ENCODE measurements at places on chromosomes 4 and X.

DNA sequence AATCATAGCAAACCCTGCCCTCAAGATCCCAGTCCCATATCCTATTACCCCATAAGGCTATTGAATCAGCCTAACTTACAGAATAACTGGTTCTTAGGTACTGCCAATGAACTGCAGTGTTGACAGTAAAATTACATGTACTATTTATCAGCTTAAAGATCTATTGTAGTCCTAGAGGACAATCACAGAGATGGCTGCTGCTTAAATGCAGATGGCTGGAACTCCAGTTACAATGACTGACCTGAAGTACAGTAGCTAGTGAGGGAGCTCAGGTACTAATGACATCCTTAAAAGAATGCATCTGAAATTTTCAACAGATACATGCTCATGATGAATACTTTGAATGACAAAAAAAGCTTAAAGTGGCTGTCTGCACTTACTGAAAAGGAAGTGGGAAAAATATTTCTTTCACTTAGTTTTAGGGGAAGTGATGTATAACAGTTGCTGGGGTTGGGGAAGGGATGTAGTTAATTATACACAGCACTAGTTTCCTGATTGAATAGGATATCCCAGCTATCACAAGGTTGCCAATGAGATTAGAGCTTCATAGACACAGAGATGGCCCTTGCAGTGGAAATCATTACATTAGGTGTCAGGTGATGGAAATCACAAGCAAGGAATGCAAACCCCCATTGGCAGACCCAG, 42.0 kb downstream of the USP26 start:
- no peak for DNase-seq

DNA sequence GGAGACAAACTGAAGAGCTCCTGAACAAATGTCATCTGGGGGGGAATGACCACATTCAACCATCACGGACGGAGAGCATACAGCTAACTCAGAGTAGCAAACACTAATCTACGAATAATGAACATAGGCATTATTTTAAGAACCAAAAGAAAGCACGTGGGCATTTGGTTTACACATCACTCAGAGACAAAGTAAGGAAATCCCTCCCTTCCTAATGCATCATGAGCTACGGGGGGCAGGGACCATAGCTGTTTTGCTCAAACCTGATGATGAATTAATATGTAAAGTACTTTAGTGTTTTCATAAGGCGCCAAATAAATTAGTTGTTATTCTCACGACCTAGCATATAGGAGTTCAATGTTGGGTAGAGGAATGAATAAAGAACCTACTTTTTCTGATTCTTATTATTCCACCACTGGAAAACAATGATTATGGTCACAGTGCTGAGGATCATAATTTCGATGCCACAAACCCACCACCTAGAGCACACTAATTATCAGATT, 11.7 kb upstream of the TMEM156 start:
- no peak for DNase-seq

DNA sequence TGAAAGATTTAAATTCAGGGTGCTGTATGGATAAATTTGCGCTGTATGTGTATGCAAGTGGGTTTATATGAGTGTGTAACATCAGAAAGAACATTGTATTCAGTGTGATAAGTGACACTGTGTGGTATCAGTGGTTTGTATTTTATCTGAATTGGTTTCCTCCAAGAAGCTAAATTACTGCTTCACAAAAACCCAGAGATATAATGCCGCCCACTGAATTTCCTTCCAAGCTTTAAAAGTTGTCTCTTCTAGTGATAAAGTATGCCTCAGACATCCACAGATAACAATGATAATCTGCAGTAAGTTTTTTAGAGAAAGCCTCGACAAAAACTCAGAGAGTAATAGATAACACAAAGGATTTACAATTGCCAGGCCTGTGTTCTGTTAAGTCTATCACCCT, 710.6 kb upstream of the HS3ST1 start:
- no peak for DNase-seq

DNA sequence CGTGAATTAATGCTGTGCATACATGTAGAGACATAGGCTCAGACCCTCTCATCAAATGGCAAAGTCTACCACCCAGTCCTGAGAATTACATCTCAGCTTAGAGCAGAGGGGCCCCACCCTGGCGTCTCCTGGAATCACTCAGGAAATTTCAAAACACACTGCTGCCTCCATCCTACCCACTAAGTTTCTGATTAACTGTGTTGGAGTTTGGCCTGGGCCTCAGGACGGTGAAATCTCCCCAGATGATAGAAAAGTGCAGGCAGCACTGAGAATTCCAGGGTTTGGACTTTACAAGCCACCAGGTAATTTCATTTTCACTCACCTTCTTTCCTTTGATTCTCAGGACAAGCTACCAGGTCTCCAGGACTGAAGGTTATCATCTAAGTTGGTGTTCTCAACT, 3.3 kb upstream of the FAM9C start:
- no peak for DNase-seq

DNA sequence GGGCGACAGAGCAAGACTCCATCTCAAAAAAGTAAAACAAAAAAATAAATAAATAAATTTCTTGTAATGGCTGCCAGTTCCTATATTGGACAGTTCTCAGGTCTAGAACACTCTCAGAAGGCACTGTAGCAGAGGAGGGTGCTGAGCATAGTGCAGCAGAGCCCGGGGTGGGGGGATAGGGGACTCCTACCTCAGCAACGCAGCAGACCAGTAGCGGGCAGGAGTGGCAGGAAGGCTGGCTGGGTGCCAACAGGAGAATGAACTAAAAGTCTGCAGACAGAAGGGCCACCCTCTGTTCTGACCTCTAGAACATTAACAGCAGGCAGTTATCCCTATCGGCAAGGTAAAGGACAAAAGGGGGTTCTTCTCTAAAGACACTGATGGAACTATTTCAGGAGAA, 20.2 kb downstream of the PDK3 start:
- no peak for DNase-seq

- DNase-seq, result no peak
These were observed 5.2 kb downstream of the NLRP2B start for GRCh38 chrX:57674861-57675260.

DNA sequence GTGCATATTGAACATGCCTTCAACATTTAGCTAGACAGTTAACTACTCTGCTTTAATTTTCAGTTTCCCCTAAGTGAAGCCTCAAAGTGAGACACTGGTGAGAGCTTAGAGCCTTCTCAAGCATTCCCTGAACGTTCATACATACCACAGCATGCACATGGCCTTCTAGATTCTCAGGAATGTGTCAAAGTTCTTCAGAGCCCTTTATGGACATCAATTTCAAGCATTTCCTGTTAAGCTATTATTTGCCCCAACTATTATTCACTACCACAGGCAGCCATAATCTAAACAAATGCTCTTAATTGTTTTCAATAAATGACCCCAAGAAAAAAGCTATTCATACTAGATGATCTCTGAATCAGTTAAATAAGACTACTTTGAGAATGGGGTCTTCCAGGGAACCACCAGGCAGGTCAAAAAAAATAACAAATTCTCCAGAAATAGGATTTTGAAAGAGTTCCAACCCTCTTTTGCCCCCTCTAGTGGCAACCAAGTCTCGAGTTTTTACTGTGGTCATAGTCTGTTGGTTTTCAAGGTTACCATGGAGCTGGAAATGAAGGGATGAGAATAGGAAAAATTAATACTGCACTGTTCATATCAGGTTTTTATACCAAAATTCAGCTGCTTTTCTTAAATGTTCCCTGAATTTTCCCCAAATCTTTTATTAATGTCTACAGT, 235.4 kb downstream of the RAB28 start:
- no peak for DNase-seq

- DNase-seq, result no peak
These were observed 2.3 kb downstream of the PRRG3 start for GRCh38 chrX:151697522-151697921.

DNA sequence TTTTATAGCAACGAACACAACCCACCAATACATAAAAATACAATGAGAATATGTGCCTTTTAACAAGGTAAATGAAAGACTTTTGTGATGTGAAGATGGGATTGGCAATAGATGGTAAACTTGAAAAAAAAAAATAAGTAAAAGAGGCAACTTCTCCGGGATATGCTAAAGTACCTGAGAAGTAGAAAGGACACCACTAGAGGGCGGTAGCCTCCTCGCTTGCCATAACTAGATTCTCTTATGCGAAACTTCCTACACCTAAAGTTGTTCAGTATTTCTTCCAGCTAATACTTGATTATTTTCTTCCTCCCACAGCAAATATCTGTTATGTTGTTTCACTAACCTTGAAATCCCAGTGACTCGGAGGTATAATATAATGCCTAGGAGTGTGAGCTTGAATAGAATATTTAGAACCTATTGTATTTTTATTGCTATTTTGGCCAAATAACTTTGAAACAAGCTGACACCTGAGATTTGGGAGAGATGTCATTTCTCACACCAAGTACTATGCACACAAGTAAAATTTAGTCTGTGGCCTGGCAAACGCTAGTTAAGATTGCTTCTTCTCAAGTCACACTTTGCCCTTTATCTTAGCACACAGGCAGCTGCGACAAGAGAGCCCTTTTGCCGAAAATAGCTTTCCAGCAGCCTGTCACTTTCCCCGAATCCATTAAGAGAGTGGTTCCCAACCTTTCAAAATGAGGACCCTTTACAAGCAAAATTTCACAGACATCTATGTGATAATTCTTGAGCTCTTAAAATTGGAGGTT, 44.9 kb upstream of the PDLIM5 start:
- DNase-seq, result no peak

- DNase-seq, result no peak
These were observed 1689.5 kb upstream of the PCDH10 start for GRCh38 chr4:131459430-131460101.

GRCh38 chr4:126733301-126733700, 899.5 kb upstream of the INTU start:
- no peak for DNase-seq

DNA sequence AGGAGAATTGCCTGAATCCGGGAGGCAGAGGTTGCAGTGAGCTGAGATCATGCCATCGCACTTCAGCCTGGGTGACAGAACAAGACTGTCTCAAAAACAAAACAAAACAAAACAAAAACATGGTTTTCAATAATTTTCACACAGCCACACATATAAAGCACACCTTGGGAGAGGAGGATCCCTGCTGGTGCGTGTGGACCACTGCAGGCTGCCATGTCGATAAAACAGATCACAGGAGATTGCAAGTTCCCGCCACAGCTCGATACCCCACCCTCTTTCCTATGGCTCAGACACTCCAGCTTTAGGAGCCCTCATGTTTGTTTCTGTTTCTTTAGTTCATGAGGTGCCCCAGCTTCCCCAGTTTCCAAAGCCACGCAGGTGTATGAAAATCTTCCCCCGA, 31.3 kb upstream of the CLDN24 start:
- no peak for DNase-seq

- DNase-seq, result no peak
These were observed 211.1 kb downstream of the GLUD2 start for GRCh38 chrX:121258545-121258944.

DNA sequence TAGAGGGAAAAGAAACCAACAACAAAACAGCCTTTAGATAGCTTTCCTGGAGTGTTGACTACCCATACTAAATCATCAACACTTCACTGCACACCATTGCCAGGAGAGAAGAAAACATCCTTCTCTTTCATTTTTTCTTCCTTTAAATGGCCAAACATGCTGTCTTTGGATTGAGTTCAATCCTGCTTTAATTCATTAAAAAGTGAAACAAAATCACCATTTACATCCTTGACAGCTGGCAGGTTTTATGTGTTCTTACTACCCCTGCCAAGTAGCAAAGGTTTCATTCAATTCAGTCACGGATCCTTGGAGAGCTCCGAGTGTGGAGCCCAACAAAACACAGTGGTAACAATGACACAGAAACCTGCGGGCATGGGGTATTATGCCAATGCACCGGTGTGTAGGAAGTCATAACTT, 568.3 kb downstream of the ANKRD50 start:
- DNase-seq, result no peak

DNA sequence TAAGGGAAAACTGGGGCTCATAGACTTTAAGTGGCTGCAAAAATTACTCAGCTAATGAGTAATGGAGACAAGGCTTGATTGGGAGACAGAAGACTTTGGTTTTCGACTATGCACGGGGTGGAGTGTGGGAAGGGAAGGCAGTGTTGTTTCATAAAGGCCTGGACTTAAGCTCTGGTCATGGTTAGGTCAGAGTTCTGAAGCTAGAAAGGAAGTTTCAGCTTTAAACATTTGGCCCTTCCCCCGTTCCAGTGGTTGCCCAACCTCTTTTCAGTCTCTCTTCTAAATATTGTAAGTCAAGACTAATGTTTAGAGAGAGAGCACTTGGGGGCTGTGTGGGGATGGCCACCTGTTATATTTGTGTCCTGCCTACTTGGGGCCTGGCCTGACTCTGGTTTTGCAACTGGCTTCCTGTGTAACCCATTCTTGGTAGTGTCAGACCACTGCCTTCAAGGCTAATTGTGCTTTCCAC, 21.0 kb downstream of the MSN start:
- DNase-seq, result no peak

DNA sequence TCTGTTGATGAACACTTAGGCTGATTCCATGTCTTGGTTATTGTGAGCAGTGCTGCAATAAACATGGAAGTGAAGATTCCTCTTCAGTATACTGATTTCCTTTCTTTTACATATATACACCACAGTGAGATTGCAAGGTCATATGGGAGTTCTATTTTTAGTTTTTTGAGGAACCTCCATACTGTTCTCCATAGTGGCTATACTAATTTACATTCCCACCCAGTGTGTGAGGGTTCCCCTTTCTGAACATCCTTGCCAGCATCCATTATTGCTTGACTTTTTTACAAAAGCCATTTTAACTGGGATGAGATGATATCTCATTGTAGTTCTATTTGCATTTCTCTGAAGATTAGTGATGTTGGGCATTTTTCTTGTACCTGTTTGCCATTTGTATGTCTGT, 80.5 kb upstream of the GALNT7 start:
- DNase-seq, result no peak

DNA sequence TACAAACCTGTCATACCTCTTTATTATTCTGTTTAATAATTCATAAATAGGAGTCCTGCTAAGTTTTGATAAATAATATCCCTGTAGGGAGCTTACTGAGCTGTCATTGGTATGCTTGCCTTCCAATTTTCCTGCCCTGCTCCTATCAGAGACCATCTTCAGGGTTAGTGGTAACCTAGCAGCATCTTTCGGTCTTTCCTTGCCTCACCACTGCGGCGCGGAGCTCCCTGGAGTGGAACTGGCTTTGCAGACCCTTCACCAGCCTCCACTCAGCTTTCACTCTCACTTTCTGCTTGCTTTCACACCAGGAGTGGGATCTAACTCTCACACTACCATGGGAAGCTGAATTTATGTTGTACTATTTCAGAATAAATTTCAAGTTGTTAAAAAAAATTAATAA, 481.7 kb upstream of the ATOH1 start:
- no peak for DNase-seq

- no peak for DNase-seq
These were observed 108.3 kb upstream of the KLHL4 start for GRCh38 chrX:87409113-87409841.

- DNase-seq, result no peak
These were observed 413.8 kb downstream of the FAT4 start for GRCh38 chr4:125728568-125728967.
